Activated naive CD8-positive, alpha-beta T cell treated with anti-CD3 and anti-CD28 coated beads, Interleukin-2, amount 10 ng/mL, durations not matched to agents 7 days and 5 days (primary cell): ENCODE measurements at places on chromosomes 16 and 17. TPM values are rescaled to one million over a fixed set of nuclear protein-coding genes. Genes with fewer than 3 reads are reported as not detected.

The RTN4RL1 gene
- 0.45 TPM for total RNA-seq

The IL17C gene
- total RNA-seq: 0.68 TPM

The E4F1 gene
- 34.1 TPM for total RNA-seq

The CTRB1 gene
- total RNA-seq: not detected

The TMC7 gene
- total RNA-seq: not detected

The TSPAN10 gene
- 0.99 TPM for total RNA-seq

The IRX6 gene
- not detected for total RNA-seq

The MSLN gene
- total RNA-seq: not detected

The EVI2A gene
- 74.9 TPM for total RNA-seq

The PTX4 gene
- not detected for total RNA-seq

The CCDC200 gene
- total RNA-seq: 0.45 TPM

The KRT39 gene
- not detected for total RNA-seq

The TERB1 gene
- not detected for total RNA-seq

The TBC1D3 gene
- total RNA-seq: not detected

The SDR42E2 gene
- total RNA-seq: 0.23 TPM

The CAPNS2 gene
- total RNA-seq: not detected

The CRHR1 gene
- not detected for total RNA-seq

The IKZF3 gene
- 83.5 TPM for total RNA-seq

The GPR139 gene
- not detected for total RNA-seq
